ENCODE measurements at places on chromosomes 5 and 9.

DNA sequence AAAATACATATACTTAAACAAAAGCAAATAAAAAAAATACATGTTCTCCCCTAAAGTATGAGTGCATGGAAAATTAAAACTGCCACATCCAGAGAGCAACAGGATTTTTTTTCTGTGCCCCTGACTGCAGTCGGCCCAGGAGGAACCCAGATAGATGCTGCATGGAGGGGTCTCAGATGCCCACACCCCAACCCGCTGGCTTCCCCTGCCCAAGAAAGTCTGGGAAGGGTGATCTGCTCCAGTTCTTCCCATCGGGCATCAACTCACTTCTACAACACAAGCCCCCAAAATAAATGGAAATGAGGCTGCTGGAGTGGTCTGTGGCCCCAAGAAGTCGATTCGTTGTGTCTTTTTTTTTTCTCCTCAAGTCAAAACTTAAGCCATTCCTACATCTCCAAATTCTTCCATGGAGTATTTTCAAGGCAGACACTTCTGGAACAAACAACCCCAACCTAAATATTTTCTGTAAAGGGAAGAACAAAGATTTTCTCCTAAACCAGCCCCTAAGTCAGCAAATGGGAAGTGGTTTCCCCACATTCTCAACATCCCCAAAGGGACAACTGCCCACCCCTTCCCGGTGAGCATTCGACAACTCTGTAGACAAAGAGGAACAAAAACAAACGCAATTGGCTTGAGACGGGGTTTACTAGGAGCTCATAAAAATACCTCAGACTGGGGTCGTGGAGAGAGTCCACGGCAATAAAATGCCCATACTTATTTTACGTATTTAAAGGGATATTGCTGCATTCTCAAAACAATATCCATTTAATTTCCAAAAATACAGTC, 46.7 kb downstream of the ROR2 start:
- no peak for DNase-seq

GRCh38 chr9:68515326-68516017, 25.2 kb downstream of the TMEM252 start:
- no peak for DNase-seq

- no peak for DNase-seq
Measured at GRCh38 chr9:109190151-109190550, 23.1 kb upstream of the FRRS1L start.

- DNase-seq = no peak
Measured at GRCh38 chr9:99463131-99463530, 241.0 kb downstream of the SEC61B start.

- DNase-seq = peak; percentile 20
Measured at GRCh38 chr5:178194026-178194425, 6.9 kb upstream of the GMCL2 start.

DNA sequence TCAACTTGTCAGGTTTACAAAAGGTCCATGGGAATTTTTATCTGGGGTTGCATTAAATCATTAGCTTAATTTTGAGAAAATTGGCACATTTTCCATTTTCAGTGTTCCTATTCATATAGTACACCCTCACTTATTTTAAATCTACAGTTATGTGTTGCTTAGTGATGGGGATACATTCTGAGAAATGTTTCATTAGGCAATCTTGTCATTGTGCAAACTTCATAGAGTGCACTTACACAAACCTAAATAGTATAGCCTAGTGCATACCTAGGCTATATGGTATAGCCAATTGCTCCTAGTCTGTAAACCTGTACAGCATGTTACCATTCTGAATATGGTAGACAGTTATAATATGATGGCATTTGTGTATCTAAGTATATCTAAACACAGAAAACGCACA, 19.8 kb upstream of the FAM151B start:
- DNase-seq = no peak

DNA sequence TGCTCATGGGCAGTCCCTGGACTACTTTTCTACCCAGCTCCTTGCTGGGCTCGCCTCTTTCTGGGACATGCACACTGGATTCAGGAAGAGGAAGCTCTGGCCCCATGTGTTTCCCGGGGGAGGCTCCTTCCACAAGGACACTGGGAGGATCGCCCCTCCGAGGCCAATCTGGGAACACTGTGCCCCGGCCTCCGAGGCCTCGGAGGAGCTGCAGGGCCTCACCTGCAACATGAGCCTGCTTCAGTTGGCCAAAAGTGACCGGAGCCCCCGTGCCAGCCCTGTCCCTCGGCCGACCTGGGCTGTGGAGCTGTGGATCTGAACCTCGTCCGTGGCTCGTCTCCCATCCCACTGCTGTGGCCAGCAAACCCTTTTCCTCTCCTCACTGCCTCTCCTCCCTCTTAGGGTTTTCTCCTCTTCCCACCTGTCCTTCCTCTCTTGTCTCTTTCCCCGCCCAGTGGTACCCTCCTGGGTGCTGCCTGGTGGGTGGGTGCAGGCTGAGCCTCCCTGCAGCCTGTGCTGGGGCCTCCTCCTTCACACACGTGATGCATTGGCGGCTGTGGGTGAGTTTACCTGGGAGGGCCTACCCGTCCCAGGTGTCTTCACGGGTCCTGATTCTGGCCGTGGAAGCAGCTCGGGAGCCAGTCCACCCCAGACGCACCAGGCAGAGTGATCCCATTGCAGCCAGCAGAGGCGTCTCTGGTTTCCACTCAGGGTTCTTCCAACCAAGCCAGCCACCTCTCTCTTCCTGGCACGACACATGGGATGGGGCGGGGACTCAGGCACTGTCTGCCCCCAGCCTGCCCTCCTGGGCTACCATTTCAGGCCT, 241.8 kb downstream of the CACNA1B start:
- DNase-seq = no peak

DNA sequence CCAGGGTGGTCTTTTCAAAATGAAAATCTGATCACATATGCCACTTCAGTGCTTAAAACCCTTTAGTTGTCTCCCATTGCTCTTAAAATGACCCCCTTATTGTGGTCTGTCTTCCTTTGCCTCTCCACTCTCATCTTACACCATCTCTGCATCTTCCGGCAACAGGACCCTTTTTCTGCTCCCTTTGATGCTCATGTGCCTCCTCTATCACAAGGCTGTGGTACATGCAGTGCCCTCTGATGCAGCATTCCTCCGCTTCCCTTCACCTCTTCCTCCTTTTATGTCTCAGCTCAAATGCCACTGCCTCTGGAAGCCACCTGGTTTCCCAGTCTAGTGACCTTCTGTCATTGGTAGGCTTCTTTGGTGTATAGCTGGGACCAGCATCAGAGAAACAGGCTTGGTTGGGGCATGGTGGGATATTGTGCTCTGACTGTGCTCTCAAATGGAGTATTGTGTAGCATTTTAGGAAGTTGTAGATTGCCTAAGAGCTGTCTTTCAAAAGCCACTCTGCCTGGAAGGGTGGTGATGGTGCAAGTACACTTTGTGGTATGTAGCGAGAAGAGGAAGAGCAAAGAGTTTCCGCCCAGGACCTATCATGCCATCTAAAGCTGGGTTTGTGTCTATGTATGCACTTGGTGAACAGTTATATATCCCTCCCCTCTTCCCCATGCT, 28.1 kb downstream of the ARHGAP26 start:
- DNase-seq = no peak

DNA sequence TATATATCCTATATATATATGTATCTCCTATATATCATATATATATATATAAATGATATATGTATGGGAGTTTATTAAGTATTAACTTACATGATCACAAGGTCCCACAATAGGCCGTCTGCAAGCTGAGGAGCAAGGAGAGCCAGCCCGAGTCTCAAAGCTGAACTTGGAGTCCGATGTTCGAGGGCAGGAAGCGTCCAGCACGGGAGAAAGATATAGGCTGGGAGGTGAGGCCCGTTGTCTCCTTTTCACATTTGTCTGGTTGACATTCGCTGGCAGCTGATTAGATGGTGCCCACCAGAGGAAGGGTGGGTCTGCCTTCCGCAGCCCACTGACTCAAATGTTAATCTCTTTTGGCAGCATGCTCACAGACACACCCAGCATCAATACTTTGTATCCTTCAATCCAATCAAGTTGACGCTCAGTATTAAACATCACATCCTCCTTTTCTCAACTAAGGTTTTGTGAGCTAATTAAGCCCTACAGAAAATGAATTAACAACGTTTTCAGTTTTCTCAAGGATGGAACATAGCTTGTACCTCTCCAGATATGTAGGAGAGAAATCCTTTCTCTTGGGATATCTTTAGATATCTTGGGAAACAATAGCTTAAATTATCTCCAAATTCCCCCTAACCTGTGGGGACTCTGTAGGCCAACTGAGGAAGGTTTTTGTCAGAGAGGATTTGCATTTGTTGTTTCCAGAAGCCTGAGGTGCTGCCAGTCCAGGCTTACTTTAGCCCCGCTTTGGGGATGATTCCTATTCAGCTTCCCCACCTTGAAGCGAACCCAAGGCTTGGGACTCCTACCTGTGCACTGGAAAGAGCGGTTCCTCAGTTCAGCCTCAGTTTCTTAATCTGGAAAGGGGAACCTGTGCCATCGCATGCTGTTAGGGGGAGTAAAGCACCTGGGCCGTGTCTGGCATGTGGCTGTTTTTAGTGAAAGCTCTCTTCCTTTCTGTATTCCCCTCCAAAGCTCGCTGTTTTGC, 163.2 kb downstream of the CACNA1B start:
- DNase-seq = no peak

- DNase-seq = no peak
Measured at GRCh38 chr5:89045216-89045615, 162.2 kb upstream of the MEF2C start.

GRCh38 chr5:169647566-169647965, 10.5 kb downstream of the DOCK2 start:
- DNase-seq = no peak

DNA sequence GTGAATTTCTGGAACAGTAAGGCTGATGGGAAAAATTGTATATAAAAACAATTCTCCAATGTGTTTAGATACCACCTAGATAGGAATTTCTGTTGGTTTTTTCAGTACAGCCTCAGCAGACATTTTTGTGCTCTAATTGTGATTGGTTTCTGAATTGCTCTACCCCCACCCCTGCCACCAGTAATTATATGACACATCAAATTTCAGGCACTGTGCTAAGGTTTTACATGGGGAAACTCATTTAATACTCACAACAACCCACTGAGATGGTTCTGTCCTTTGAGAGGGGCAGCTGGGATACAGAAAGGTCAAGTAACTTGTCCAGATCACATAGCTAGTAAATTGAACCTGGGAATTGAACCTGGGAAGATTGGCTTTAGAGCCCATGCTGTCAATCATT, 288.0 kb downstream of the ARHGEF28 start:
- DNase-seq = no peak

Measured in ELF-1 (cell line).